ENCODE measurements at places on chromosomes 16 and 17. TPM values are rescaled to one million over a fixed set of nuclear protein-coding genes. Genes with fewer than 3 reads are reported as not detected.

Gene STAT5A
- total RNA-seq: 51.4 TPM

Gene EIF1
- 128 TPM for total RNA-seq

Gene SLC13A2
- not detected for total RNA-seq

Gene CNTD1
- total RNA-seq: not detected

Gene PRAC1
- not detected for total RNA-seq

Gene SGCA
- total RNA-seq: not detected

Gene FN3K
- total RNA-seq: 7.0 TPM

Gene TMIGD1
- total RNA-seq: not detected

Gene KRTAP4-3
- total RNA-seq: not detected
